ENCODE measurements at places on chromosomes 2 and 18. TPM values are rescaled to one million over a fixed set of nuclear protein-coding genes. Genes with fewer than 3 reads are reported as not detected.

DNA sequence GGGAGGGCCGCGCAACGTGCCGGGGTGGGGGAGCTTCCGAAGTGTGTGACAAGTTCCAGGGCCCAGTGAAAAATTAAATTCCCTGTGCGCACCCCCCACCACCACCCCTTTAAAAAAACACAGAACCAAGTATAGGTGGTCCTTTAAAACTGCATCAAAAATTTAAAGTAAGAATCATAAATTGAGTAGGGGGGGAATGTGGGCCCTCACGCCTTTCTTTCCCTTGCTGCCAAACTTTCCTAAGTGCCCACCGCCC lies 2.5 kb downstream of the BCL11A start:
- DNase-seq: no peak

The GPN1 gene
- 37.5 TPM for total RNA-seq

- DNase-seq: peak; percentile 25
These were observed 621 bp upstream of the KCNS3 start for GRCh38 chr2:17877811-17878280.

DNA sequence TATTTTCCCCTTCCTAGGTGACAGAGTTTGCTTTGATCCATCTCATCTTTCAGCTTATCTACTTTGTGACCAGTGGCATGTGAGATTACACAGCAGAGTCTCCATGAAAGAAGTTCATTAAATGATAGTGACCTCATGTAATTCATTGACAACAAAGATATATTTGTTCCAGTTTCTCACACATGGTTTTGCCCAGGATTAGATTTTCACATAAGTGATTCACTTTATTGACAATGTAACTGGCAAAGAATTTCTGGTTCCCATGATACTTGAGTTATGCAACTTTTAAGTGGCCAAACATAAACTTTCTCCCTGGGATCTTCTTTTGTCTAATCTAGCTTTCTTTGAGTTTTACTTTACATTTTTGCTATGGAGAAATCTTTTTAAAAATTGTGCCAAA lies 50.0 kb downstream of the MC4R start:
- no peak for DNase-seq

GRCh38 chr2:232361646-232362045 lies 16.9 kb upstream of the ALPP start:
- DNase-seq: no peak

- no peak for DNase-seq
These were observed 39.5 kb downstream of the INO80C start for GRCh38 chr18:35458271-35458670.

DNA sequence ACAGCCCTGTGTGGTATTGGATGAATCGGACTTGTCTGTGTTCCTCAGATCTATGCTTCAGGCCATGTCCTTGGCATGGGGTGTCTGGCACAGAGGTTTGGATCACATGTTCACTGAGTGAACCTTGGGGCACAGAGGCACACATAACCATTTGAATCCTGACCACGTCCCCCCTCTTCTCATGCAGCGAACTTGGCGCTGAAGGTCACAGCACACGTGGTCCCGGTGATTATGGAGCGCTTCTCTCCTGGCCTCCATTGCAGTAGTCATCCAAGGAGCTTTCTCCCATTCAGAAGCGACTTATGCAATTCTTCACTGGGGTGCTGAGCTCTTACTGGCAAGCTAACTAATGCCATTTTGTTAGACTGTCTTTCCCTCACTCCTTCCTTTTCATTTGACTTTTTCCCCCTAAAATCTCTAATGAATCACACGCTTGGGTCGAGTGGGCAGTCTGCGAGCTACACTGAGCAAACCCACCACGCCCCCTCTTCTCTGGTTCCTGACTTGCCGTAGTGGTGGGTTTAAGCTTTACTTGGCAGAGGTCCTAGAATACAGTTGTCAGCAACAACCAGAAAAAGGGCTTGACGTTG lies 59.4 kb downstream of the KCNG2 start:
- no peak for DNase-seq

DNA sequence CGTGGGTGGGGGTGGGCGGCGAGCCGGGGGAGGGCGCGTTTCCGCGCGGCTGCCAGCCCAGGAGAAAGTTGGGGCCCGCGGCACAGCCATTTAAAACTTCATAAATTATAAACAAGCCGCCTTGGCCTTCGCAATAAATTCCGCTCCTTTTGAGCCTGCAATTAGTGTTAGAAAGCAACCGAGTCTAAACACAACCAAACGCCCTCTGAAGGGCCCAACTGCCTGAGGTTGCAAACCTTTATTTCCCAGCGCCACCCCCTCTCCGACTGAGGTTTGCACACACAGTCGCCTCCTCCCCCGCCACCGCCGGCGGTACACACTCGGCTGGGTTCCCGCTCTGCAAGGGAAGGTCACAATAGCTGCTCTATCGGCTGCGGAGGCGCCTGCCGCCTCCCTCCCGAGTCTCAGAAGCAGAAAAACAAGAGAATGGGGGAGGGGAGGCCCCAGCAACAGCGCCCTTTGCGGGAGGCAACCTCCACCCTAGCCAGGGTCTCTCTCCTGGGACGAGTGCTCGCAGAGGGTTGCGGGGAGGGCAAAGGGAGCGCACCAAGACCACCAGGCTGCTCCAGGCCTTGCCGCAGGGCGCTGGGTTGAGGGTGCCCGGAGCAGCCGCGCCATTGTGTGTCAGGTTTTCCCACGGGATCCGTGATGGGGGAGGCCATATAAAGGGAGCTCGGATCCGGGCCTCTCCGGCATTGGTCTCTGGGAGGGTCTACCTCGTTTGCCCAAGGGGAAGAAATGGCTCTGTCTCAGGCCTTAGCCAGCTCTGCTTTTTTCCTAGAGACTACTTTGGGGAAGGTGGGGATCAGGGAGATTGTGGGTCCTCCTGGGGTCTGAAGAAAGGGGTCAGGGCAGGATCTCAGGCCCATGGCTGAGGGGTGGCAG lies 13.4 kb upstream of the HOXD1 start:
- DNase-seq: peak; percentile 67

GRCh38 chr2:88668862-88669261 lies 22.6 kb upstream of the RPIA start:
- no peak for DNase-seq

GRCh38 chr2:223922308-223922707 lies 22.8 kb downstream of the WDFY1 start:
- no peak for DNase-seq

The LINC00305 gene
- total RNA-seq: not detected

DNA sequence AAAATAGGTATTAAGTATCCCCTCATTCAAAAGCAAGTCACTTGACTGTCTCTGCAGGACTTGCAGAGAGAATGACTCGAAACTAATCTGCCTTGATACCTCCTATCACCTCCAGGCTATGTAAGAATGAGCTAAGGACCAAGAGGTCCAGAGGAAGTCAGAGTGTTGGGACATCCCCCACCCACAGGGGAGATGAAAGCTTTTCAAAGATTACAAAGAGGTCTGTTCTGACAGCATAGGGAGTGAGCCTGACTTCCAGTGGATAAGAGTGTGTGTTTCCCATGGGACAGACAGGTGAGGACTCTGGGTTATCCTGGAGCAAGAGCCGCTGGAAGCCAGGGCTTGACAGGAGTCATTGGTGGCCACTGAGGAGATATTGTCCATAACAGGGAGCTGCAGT lies 85.0 kb upstream of the TACR1 start:
- DNase-seq: no peak

- peak; percentile 86 for DNase-seq
These were observed 20.4 kb upstream of the CXXC1 start for GRCh38 chr18:50307738-50308470.

GRCh38 chr2:236867441-236868260 lies 218.0 kb upstream of the COPS8 start:
- no peak for DNase-seq

- no peak for DNase-seq
These were observed 60.5 kb downstream of the CDK15 start for GRCh38 chr2:201866643-201867473.

DNA sequence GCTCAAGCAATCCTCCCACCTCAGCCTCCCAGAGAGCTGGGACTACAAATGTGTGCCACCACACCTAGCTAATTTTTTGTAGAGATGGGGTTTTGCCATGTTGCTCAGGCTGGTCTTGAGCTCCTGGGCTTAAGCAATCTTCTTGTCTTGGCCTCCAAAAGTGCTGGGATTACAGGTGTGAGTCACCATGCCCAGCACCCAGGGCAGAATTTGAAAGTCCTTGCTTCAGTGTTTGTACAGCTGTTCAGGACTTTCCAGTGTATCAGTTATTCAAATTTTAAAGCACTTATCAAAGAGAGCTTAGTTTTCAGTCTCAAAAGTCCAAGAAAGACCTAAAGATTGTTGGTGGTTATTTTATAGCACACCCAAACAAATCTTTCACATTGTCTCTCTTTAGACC lies 43.6 kb upstream of the VPS54 start:
- no peak for DNase-seq

The ZNF385B gene
- not detected for total RNA-seq

GRCh38 chr18:50119296-50119695 lies 75.7 kb downstream of the MYO5B start:
- no peak for DNase-seq

The HRH4 gene
- not detected for total RNA-seq

DNA sequence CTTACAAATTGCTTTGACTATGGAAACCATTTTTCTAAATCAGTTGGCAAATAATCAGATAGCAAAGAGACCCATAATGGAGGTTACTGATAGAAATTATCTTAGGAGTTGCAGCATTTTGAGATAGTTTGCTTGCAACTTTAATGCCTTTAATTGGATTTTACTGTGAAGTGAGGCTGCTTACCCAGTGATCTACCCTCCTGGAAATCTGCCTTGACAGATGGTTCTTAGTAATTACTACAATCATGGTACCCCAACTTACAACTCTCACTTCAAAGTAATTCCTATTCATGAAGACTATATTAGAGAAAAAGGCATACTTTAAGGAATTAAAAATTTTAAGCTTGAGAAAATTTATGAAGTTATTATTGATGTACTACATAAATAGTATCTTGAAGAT lies 1288.6 kb upstream of the CDH2 start:
- no peak for DNase-seq

Data from glutamatergic neuron (in vitro differentiated cells).